A673 (cell line): ENCODE measurements at places on chromosomes 5 and 9.

- DNase-seq: no peak
Observed at GRCh38 chr5:73452215-73452614, 3.6 kb upstream of the FOXD1 start.

DNA sequence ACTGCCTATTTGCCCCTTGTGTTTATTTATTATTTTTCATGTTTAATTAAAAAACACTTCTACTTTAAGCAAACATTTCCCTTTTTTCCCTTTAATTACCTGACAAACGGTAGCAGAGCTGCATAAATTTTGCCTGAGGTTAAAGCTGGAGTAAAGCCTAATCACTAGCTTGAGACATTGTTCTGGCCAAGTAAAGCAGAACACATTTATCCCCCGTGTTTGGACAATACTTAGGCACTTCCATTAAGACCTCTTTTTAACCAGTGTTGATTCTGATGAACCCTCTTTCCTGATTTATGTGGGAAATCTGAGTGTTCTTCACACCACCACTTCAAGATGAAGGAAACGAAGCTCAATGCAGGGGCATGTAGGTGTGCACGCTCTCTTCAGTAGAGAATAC, 54.5 kb downstream of the BNC2 start:
- no peak for DNase-seq

DNA sequence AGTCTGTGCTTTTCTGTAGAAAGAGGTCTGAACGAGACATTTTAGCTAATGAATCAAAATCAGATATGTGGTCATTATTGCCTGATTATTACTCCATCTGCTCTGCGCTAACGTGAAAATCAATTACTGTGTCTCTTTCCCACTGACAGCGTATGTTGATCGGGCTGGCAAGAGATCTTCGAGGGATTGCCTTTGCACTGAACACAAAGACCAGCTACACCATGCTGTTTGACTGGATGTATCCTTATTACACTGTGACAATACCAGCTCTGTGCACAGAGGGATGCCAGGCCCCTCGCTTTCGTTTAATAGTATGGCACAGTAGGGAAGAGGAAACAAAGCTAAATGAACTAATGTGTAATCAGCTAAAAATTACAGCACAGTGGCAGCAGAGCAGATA, 103.7 kb upstream of the TLX3 start:
- DNase-seq: peak; percentile 27

DNA sequence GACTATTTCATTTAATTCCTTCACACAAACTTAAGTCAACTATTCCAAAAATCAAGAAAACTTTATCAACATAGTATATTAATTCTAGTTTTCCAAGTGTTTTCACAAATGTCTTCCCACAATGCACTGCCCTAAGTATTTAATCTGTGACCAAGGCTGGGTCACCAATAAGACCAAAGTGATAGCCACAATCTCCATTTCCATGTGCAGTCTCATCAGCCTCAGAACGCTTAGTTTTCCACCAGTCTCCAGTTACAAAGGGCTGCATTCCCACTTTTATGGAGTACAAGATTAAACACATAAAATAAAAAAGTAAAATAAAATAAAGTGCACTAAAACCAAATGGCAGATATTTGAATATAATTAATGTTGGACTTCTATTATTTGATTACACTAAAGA, 371.6 kb upstream of the CCNH start:
- DNase-seq: no peak

GRCh38 chr5:171570244-171570825, 150.9 kb downstream of the FGF18 start:
- no peak for DNase-seq

GRCh38 chr5:1930880-1931603, 48.3 kb upstream of the IRX4 start:
- no peak for DNase-seq

GRCh38 chr9:35609001-35609819, 4.1 kb downstream of the TESK1 start:
- no peak for DNase-seq

DNA sequence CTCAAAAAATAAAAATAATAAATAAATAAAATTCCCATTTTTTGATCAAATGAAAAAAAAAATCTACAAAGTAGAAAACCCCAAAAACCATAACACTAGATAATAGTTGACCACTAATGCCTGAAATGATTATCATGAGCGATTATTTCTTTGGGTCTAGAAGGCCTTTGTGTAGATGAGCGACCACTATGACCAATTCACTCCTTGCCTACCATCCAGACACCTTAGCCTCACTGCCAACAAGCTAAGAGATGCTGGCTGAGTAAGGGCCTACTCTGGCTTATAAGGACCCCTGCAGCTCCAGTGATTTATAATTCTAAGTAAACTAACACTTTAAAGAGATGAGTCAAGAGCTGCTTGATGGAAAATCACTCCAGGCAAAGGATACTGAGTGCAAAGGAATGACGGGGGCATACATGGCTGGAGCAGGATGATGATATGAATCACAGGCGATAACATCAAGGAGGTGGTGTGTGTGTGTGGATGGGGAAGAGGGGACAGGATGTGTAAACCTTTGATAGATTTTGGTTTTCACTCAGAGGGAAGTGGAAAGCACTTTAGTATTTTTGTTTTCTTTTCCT, 4.8 kb upstream of the F2RL1 start:
- peak; percentile 76 for DNase-seq

DNA sequence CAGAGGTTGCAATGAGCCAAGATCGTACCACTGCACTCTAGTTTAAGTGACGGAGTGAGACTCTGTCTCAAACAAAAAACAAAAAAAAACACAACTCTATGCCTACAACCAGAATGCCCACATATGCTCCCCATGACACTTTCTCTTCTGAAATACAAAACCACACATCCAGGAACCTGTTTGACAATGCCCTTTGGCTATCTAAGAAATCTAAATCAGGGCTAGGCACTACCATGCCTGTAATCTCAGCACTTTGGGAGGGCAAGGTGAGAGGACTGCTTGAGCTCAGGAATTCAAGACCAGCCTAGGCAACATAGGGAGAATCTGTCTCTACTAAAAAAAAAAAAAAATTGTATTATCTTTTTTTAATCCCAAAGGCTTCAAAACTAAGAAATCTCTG, 10.6 kb downstream of the AFF4 start:
- no peak for DNase-seq

DNA sequence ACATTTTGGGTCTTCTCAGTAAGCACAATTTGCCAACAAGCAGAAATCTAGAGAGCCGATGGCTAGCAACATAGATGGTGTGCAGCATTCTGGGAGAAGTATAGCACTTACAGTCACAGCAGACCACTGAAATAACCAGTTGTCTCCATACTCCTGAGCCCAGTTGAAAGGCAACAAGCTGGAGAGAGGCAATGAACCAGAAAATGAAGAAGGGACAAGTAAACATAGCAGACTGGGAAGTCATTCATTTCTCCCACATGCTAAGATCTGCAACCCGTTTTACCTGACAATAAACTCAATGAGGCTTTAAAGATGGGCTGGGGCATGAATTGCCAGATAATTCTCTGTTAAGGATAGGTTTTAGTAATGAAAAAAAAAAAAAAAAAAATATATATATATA, 575.6 kb upstream of the GRAMD2B start:
- DNase-seq: no peak

DNA sequence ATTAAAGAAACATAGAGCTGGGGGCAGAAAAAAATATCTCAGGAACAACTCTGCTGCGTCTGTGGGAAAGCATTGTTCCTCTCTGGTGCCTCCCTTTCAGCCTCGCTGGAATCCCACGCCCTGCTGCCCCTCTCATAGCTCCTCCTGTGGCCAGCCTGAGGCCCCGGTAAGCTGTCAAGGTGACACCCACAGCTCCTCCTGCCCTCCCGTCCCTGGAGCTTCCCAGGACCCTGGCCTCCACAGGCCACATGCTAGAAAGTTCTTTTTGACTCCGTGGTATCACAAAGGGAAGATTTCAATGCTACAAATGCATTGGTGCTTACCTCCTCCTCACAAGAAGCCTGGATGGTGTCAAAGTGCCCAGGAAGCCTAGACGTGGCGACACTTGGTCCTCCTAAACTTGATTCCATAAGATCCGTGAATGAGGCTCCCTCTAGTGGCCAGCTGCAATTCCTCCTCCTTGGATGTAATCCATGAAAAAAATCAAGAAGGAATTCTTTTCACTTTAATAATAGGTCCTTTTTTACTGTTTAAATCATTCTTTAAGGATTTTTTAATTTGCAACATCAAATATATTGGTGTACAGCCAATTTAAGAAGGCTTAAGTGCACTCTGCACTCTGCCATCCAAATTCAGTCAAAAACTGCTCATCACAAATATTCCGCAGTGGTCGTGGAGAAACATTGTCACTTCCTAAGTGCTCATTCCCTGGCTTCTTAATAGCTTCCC, 104.9 kb downstream of the CFAP90 start:
- DNase-seq: peak; percentile 73

DNA sequence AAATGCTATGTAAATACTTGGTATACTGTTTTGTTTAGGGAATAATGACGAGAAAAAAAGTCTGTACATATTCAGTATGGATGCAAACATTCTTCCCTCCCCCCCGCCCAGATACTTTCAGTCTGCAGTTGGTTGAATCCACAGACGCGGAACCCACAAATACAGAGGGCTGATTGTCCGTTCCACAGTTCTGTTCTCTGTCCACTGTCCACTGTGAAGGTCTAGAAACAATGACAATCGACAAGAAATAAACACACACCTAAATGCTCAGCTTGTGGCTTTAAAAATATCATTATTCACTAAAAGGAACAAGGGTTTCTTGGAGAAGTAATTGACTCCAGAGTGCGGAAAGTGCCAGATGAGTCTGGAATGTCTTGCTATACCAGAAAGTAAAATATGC, 109.1 kb downstream of the TMEM161B start:
- DNase-seq: no peak

- no peak for DNase-seq
Observed at GRCh38 chr9:79151791-79152190, 420.0 kb upstream of the TLE4 start.

DNA sequence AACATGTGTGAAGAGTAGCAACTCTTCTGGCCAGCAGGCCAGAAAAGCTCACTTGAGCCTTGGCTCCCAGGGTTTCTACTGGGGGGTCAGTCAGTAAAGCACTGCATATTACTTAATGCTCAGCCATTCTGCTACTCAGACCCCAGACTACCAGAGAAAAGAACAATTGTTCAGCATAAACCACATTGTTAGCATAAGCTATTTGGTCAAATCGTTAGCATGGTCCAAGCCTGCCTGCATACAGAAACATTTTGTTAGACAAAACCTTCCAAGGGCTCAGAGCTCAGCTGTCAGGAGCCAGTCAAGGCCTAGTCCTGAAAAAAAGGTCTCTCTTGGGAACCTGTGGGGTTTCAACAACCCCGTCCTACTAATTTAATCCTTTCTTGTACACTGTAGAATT, 449.3 kb downstream of the PRR16 start:
- no peak for DNase-seq

DNA sequence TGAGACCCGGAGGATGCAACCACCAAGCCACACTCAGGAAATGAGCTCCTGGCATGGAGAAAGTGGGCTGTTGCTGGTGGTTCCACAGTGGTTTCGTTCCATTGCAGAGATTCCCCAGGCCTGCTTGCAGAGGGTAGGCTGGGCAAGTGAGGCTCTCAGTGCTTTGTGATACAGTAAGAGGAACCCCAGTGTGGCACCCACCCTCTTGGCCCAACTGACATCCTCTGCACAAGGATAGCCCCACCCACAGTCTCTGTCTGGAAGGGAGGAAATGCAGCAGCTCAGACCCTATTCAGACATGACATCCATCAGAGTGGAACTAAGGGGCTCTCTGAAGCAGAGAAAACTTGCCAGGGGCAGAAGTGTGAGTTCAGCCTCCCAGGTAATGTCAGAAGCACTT, 69.6 kb upstream of the FSTL4 start:
- DNase-seq: no peak

- DNase-seq: no peak
Observed at GRCh38 chr9:35414889-35415288, 75.0 kb upstream of the RUSC2 start.

DNA sequence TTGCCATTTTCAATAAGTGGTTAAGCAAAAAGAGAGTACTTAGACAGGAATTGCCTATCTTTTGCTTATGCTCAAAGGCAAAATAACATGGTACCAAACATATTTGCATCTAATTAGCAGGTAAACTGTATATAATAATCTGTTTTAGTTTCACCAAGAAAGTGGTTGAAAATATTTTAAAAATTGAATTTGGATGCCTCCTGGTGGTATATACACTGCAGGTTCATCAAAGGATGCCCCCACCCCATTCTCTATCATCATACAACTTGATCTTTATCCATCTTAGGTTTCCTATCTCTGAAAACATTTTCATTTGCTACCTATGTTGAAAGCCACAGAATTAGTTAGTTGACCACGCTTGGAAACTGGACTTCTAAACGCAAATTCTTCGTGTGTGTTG, 47.0 kb upstream of the MROH2B start:
- no peak for DNase-seq

DNA sequence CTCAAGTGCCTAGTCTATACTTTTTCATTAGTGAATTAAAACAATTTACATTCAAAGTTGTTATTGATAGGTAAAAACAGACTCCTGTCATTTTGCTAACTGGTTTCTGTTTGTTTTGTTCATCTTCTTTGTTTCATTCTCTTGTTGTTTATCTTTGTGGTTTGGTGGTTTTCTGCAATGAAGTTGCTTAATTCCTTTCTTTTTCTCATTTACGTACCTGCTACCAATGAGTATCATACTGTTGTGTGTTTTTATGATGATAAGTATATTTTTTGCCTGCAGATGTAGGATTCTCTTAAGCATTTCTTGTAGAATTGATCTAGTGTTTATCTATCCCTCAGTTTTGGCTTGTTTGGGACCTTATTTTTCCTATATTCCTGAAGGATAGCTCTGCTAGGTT, 2230.0 kb downstream of the MAT2B start:
- DNase-seq: no peak

- no peak for DNase-seq
Observed at GRCh38 chr5:127281609-127282008, 9.0 kb upstream of the MEGF10 start.

DNA sequence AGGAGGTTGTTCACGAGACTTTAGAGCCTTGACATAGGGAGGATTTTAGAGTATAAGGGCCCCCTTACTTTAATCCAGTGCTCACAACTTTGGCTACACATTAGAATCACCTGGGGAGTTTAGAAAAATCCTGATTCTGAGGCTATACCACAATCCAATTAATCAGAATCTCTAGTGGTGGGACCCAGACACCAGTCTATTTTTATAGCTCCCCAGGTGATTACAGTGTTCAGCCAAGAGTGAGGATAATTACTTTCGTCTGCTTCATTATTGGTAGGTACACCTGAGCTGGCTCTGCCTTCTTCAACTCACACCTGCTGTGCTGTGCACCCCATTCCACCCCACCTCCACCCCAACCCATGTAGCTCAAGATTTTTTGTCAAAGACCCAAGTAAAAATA, 141.3 kb upstream of the EPB41L4A start:
- DNase-seq: no peak

DNA sequence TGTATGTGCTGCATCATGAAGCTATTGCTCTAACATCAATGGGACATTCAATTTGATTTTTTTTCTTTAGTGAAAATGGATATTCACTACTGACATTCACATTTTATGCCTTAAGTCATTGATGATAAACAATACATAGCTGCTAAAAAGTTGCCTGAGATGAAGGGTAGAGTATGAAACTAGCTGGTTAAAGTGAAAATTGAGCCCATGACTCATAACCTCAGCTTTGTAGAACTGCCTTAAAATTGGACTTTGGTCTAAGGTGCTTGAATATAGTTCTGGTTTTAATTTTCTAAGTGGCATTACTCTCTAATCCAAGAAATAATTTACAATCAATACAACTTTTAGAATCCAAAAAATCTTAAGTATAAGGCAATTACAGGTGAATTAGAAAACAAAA, 740.4 kb upstream of the RIOK2 start:
- DNase-seq: no peak

- DNase-seq: no peak
Observed at GRCh38 chr9:133803028-133803585, 65.0 kb upstream of the SARDH start.
